Sigmoid colon (tissue), 7 donors: ENCODE measurements at places on chromosomes 3 and 15. TPM values are rescaled to one million over a fixed set of nuclear protein-coding genes. Genes with fewer than 3 reads are reported as not detected.

DNA sequence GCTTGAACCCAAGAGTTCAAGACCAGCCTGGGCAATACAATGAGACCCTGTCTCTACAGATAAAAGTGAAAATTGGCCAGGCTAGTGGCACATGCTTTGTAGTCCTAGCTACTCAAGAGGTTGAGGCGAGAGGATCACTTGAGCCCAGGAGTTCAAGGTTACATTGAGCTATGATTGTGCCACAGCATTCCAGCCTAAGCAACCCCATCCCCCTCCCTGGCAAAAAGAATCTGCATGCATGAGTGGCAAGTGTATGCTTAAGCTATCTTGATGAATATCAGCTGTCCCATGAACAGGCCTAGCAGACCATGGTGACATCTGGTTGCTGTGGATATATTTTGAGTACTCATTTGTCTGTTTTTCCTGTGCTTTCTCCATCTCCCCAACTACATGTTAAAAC is 4.7 kb downstream of the ATRIP start:
- H3K36me3 ChIP-seq, result peaks cover 52% of the 10 kb centered on the region
- no peak overlapping the region for H3K4me3 ChIP-seq
- H3K27ac ChIP-seq, result no peak overlapping the region
- no peaks in the 10 kb centered on the region for H3K27me3 ChIP-seq

GRCh38 chr15:62377736-62378480 is 212.8 kb upstream of the C2CD4B start:
- no peak overlapping the region for H3K4me3 ChIP-seq
- no peaks in the 10 kb centered on the region for H3K4me1 ChIP-seq
- no peak overlapping the region for H3K27ac ChIP-seq
- no peak for DNase-seq
- H3K36me3 ChIP-seq, result no peaks in the 10 kb centered on the region
- H3K27me3 ChIP-seq, result no peaks in the 10 kb centered on the region

GRCh38 chr3:159872374-159873109 is 116.1 kb upstream of the IL12A start:
- no peak overlapping the region for H3K4me3 ChIP-seq
- H3K36me3 ChIP-seq, result no peaks in the 10 kb centered on the region
- peak overlapping the region; percentile 5 for H3K27ac ChIP-seq
- H3K27me3 ChIP-seq, result no peaks in the 10 kb centered on the region
- no peaks in the 10 kb centered on the region for H3K4me1 ChIP-seq

DNA sequence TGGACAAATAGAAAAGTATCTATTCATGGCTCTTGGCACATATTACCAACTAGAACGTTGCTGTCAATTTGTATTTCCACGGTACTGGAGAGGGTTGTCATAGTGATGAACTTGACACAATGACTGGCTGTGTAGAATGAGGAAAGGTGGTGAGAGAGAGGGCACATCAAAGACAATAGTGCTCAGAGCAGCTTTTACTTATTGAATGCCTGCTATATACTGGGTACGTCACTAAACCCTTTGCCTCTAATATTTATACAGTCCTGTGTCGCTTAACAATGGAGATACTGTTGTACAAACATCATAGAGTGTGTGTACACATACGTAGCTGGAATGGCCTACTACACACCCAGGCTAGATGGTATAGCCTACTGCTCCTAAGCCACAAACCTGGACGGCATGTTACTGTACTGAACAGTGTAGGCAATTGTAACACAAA is 8.3 kb downstream of the TMPRSS7 start:
- H3K27me3 ChIP-seq, result no peaks in the 10 kb centered on the region
- H3K4me3 ChIP-seq, result no peak overlapping the region
- H3K27ac ChIP-seq, result no peak overlapping the region
- H3K4me1 ChIP-seq, result no peaks in the 10 kb centered on the region
- DNase-seq, result no peak

GRCh38 chr15:92102395-92102755 is 248.9 kb downstream of the SLCO3A1 start:
- DNase-seq, result no peak
- no peaks in the 10 kb centered on the region for H3K36me3 ChIP-seq
- no peaks in the 10 kb centered on the region for H3K4me1 ChIP-seq
- H3K27ac ChIP-seq, result no peak overlapping the region
- no peak overlapping the region for H3K4me3 ChIP-seq
- no peaks in the 10 kb centered on the region for H3K27me3 ChIP-seq

DNA sequence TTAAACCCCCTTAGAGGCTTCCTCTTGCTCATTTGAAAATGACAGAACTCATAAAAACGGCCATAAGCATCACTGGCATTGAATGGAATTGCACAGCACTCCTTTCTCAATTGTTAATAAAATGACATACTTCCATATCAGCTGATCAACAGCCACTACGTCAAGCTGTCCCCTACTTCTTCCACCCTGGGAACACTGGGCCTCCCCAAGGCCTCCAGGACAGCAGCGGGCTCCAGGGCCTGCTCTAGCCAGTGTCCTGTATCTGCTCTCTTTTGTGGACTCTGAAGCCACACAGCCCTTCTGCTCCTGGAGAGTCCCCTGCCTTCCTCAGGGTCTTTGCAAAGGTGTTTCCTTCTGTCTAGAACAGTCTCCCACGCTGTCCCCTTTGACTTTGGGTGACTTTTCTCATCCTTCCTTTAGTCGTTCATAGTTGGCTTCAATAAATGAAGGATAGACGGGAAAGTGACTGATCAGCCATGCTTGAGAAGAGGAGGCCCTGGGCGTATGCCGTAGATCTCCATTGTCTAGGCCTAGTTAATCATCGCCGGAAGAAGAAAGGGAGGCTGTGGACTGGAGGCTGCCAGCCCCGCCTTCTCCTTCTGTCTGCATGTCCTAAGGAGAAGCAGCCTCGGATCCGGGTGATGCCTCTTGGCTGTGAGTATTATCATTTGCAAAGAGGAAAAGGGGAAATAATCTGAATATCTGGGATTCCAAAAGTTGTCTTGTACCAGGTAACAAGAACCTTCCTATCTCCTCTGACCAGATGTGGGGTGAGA is 4.7 kb upstream of the THSD4 start:
- no peaks in the 10 kb centered on the region for H3K27me3 ChIP-seq
- H3K4me1 ChIP-seq, result no peaks in the 10 kb centered on the region
- no peak overlapping the region for H3K27ac ChIP-seq
- H3K36me3 ChIP-seq, result no peaks in the 10 kb centered on the region

DNA sequence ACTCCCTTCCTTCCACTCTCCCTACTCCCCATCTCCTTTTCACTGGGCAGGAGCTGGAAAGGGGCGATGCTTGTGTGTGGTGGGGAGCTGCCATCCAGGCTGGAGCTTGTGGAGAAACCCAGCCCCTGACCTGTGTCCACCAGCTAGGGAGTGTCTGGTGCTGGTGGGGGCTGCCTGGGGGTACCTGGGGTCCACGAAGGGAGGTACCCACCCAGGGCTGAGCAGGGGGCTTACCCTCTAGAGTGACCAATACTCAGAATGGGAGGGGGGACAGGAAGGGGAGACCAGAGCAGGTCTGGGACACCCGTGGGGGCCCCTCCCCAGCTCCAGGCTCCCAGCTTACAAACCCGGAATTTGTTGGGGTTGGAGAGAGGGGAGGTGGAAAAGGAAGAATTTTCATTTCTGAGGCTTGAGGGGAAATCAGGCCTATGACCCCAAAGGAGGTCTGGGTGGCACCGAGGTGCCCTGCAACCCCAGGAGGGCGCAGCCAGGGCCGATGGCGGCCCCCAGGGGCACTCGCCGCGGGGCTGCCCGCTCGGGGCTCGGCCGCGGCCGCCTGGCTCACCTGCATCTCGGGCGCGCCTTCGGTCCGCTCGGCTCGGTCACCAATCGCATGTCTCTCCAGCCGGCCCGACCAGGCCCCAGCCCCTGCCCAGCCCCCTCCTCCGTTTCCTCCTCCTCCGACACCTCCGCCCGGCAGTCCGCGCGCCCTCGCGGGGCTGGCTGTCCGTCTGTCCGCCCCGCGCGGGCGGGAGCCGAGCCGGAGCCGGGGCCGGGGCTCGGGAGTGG is 773 bp downstream of the LINGO1 start:
- H3K27me3 ChIP-seq, result peaks cover 63% of the 10 kb centered on the region
- H3K4me3 ChIP-seq, result no peak overlapping the region
- H3K36me3 ChIP-seq, result no peaks in the 10 kb centered on the region
- no peak overlapping the region for H3K27ac ChIP-seq
- no peaks in the 10 kb centered on the region for H3K4me1 ChIP-seq
- no peak for DNase-seq

GRCh38 chr3:190585805-190586630 is 72.1 kb downstream of the IL1RAP start:
- no peak overlapping the region for H3K27ac ChIP-seq
- H3K4me3 ChIP-seq, result no peak overlapping the region
- no peak for DNase-seq
- H3K36me3 ChIP-seq, result no peaks in the 10 kb centered on the region
- peaks cover 3% of the 10 kb centered on the region for H3K4me1 ChIP-seq
- H3K27me3 ChIP-seq, result no peaks in the 10 kb centered on the region

Gene CISH
- 17.0 TPM for total RNA-seq

Gene COX5A
- 124 TPM for total RNA-seq

Gene LAMB2
- total RNA-seq, result 297 TPM

Gene SAXO2
- 0.55 TPM for total RNA-seq

Gene CACNA2D3
- total RNA-seq, result 7.2 TPM
